ENCODE measurements at places on chromosomes 7 and 10. TPM values are rescaled to one million over a fixed set of nuclear protein-coding genes. Genes with fewer than 3 reads are reported as not detected.

The ATOH7 gene
- 0.23 TPM for total RNA-seq

The NKX2-3 gene
- total RNA-seq = not detected

The CRPPA gene
- 1.5 TPM for total RNA-seq

The STRIP2 gene
- 7.6 TPM for total RNA-seq

The TSPAN33 gene
- total RNA-seq = 3.7 TPM

The PRSS37 gene
- not detected for total RNA-seq

The MMRN2 gene
- 6.3 TPM for total RNA-seq

The CFAP43 gene
- total RNA-seq = 0.37 TPM

The GNGT1 gene
- total RNA-seq = not detected

The GNAT3 gene
- not detected for total RNA-seq

The SFTPA1 gene
- total RNA-seq = not detected

The NPFFR1 gene
- not detected for total RNA-seq

The FGFR2 gene
- 0.53 TPM for total RNA-seq

The NPTX2 gene
- 1.9 TPM for total RNA-seq

The CYP3A4 gene
- total RNA-seq = not detected

The SPOCK2 gene
- 0.75 TPM for total RNA-seq

The TBXAS1 gene
- 24.0 TPM for total RNA-seq

The BMPR1A gene
- 20.4 TPM for total RNA-seq

The XRCC2 gene
- total RNA-seq = 13.6 TPM

The PVRIG gene
- not detected for total RNA-seq

The GSAP gene
- total RNA-seq = 6.1 TPM

The SLC39A12 gene
- total RNA-seq = not detected

The OR2A1 gene
- total RNA-seq = not detected

The HABP2 gene
- total RNA-seq = 0.08 TPM

The PHYHIPL gene
- total RNA-seq = not detected
